ENCODE measurements at places on chromosomes 1 and 21.

DNA sequence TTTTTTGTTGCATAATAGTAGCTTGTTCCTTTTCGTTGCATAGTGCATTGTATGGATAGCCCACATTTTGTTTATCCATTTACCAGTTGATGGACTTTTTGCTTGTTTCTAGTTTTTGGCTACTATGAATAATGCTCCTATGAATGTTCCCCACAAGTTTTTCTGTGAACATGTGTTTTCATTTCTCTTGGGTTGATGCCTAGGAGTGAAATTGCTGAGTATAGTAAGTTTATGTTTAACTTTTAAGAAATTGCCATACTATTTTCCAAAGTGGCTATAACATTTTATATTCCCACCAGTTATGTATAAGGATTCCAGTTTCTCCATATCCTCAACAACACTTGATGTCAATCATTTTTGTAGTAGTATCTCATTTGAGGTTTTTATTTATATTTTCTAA, 84.8 kb upstream of the CACYBP start:
- DNase-seq = no peak

DNA sequence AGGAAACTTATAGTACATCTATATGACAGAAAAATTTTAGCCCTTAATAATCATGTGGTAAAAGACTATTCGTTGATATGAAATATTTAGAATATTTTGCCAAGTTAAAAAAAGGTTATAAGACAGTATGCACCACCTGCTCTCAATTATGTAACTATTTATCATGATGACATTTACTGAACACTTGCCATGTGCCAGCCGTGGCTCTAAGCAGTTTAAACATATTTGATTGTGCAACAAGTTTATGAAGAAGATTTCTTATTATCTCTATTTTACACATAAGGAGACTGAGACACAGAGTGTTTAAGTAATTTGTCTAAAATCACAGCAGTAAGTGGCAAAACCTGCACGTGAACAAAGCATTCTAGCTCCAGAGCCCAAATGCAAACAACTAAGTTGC, 199.3 kb upstream of the JUN start:
- no peak for DNase-seq

DNA sequence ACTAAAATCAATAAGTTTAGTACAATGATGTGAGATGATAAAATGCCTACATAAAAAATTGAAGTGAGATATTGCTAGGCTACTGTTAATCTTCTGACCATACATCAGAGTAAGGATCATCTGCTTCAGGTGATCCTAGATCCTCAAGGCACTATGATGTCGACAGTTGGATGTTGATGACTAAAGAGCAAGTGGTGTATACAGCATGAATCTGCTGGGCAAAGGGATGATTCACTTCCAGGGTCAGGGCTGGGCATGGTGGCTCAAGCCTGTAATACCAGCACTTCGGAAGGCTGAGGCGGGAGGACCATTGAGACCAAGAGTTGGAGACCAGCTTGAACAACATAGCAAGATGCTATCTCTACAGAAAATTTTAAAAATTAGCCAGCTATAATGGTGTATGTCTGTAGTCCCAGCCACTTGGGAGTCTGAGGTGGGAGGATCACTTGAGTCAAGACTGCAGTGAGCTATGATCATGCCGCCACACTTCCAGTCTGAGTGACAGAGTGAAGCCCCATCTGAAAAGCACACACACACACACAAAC, 24.6 kb downstream of the NUF2 start:
- no peak for DNase-seq

DNA sequence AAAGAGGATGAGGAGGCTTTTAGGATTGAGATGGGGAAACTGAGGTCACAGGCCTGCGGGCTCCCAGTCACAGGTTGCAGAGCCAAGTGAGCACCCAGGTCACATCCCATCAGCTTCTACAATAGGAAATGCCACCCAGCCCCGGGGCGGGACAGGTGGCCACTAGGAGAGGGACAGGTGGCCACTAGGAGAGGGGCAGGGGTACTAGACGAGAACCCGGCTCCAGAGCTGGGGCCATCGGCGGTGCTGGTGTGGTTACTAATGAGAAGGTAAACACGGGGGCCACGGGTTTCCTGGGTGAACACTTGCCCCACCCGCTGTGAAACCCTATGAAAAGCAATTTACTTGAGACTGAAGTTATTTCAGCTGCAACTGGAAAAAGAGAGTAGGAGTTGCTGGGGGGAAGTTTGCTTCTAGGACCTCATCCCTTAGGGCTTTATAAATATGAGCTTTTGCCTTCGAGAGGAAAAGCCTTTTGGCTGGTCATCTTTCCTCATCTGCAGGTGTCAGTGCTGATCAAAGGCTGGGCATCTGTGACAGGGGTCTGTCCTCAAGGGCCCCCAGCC, 52.5 kb downstream of the MRPL37 start:
- DNase-seq = no peak

- DNase-seq = no peak
Observed at GRCh38 chr1:243440406-243440805, 184.6 kb downstream of the SDCCAG8 start.

GRCh38 chr1:247415423-247416361, at the start of gene NLRP3:
TSS of gene NLRP3 (plus strand) at chr1:247416173. CDS start at chr1:247418801, 2,628 bp downstream.
- DNase-seq = peak; percentile 52

DNA sequence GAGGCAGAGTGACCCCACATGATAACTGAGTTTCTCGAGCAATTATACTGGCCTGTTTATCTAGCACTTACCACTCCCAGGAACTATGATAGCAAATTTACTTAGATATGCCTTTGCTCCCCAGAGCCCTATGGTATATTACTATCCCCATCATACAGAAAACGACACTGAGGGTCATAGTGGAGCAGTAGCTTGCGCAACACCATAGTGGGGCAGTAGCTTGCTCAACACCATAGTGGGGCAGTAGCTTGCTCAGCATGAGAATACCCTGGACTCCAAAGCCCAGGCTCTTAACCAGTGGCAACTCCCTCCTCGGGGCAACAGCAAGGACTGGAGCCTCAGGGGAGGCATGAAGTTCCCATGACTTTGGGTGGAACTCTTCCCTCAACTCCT, 211.9 kb downstream of the NPHP4 start:
- no peak for DNase-seq

DNA sequence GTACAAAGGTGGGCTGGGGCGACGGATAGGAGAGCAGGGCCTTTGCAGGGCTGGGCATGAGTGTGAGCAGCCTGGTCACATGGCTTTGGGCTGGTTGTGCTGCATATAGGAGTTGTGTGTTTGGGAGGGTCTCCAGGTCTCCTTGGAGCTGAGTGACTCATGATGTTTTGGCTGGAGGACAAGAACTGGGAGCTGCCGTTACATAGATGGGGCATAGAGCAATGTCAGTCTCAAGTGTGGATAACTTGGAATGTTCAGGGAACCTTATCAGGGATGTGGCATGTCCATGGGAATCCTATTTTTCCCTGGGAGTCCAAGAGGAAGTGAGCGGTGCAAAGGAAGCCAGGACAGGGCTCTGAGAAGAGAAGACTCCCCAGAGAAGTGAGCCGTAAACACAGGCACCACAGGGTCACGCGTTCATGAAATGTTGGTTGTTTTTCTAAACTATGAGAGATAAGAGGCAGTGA, 136.4 kb upstream of the KCNE2 start:
- DNase-seq = no peak

DNA sequence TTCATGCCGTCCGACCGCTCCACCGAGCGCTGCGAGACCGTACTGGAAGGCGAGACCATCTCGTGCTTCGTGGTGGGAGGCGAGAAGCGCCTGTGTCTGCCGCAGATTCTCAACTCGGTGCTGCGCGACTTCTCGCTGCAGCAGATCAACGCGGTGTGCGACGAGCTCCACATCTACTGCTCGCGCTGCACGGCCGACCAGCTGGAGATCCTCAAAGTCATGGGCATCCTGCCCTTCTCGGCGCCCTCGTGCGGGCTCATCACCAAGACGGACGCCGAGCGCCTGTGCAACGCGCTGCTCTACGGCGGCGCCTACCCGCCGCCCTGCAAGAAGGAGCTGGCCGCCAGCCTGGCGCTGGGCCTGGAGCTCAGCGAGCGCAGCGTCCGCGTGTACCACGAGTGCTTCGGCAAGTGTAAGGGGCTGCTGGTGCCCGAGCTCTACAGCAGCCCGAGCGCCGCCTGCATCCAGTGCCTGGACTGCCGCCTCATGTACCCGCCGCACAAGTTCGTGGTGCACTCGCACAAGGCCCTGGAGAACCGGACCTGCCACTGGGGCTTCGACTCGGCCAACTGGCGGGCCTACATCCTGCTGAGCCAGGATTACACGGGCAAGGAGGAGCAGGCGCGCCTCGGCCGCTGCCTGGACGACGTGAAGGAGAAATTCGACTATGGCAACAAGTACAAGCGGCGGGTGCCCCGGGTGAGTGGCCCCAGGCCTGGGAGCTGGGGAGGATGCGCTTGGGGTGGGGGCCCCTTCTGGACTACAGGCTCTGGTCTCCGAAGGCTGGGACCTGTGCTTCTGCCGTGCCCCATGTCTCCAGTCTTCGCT, 1.1 kb downstream of the SKI start:
- DNase-seq = peak; percentile 57

- DNase-seq = no peak
Observed at GRCh38 chr1:180135535-180135934, 19.1 kb upstream of the QSOX1 start.

DNA sequence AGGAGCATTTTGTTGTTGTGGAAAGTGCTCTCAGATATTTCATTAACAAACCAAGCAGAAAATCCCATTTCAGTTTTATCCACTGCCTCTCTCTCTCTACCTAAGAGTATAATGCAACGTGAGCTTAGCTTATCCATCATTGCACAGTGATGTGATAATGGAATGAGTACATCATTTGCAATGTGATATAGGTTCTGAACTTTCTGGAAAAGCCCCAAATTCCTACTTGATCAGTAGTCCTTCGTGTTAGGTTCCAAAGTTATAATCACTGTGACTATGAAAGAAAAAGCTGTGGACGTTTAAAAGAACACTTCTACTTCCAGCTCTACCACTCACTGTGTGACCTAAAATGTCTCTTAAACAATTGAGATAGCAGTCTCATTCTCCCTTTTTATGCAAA, 76.4 kb upstream of the PRMT6 start:
- DNase-seq = no peak

GRCh38 chr1:64575881-64576676, 106.2 kb downstream of the CACHD1 start:
- DNase-seq = no peak

DNA sequence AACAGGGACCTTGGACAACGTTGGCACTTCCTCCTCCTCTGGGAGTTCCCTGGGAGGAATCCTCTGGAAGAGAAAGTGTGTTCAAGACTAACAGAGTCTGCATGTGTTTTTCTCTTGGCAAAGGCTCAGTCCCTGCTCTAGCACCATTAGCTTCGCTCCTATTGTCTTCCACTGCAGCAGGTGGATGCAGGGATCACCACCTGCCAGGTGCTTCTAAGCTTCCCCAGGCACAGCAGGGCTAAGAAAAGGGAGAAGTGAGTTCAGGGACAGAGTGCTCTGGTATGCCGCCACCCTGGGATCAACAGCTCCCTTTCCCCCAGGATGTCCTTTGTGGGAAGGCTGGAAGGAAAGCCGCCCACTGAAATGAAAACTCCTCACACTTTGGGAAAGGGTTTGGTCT, 43.9 kb upstream of the IL20 start:
- no peak for DNase-seq

DNA sequence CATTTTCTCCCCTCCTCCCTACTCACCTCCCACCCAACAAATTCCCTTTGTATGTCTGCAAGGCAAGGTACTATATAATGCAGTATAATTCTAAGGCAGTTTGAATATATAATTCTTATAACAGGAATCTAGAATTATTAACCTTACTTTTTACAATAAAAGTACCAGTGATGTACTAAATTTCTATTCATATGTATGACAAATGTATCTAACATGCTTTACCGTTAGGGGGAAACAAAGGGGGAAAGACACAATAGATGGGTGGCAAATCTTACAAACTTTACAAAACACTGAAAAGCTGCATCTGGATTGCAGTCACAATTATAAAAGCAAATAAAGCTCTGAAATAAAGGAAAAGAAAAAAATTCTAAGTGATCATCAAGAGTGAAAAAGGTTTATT, 2.3 kb downstream of the PIK3R3 start:
- no peak for DNase-seq

- no peak for DNase-seq
Observed at GRCh38 chr1:92901699-92902405, 59.4 kb downstream of the DIPK1A start.

DNA sequence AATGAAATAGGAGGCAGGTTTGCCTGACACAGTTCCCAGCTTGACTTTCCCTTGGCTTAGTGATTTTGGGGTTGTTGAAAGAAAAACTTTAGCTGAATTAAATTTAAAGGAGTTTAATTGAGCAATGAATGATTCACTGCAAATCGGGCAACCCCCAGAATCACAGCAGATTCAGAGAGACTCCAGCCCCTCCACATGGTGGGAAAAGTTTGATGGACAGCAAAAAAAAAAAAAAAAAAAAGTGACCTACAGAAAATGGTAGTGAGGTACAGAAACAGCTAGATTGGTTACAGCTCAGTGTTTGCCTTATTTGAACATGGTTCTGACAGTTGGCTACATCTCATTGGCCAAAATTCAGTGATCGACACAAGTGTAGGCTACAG, 12.6 kb upstream of the IFNAR2 start:
- DNase-seq = no peak

DNA sequence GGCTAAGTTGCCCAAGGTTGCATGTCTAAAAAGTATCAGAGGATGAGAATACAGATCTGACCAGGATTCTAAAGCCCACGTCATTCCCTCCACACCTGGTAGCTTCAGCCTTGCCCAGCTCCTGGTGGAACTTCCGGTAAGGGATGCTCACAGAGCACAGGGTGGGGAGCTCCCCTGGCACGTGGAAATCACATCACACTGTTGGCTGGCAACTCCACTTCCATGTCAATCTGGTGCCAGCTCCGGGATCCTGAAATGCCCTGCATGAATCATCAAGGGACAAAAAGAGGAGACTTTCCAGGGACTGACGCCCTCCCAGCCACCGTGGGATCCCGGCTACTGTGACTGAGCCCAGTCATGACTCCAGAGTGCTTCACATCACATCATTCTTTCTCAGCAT, 12.4 kb upstream of the BCAR3 start:
- no peak for DNase-seq

GRCh38 chr1:169015464-169015863, 91.0 kb upstream of the ATP1B1 start:
- DNase-seq = no peak

GRCh38 chr1:10943991-10944730, 68.3 kb upstream of the TARDBP start:
- DNase-seq = no peak

DNA sequence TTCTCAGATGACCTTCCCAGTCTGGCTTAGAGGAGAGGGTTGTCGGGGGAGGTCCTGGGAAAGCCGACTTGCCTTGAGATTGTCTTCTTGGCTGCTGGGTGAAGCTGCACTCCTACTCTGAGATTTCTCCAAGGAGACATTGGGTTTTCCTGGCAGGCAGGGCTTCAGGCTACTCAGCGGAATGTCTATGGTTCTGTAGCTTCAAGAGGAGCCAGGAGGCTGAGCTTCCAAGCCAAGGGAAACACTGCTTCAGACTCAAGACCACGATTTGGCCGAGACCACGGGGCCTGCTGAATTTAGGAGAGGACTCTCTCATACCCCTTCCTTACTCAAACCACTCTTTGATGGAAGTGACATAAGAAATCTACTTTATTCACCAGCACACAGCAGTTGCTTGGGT, 67.8 kb downstream of the NTMT2 start:
- no peak for DNase-seq

- DNase-seq = no peak
Observed at GRCh38 chr21:34531399-34531798, 19.4 kb upstream of the KCNE1 start.
